Caco-2 (cell line): ENCODE measurements at places on chromosomes 2 and 18.

- H3K27me3 ChIP-seq, result no peaks in the 10 kb centered on the region
Measured at GRCh38 chr18:79637921-79638909, 41.4 kb upstream of the CTDP1 start.

GRCh38 chr2:145088756-145089155, 568.8 kb upstream of the ZEB2 start:
- no peak overlapping the region for H3K4me3 ChIP-seq
- no peak overlapping the region for H3K27ac ChIP-seq
- DNase-seq, result no peak
- H3K36me3 ChIP-seq, result no peaks in the 10 kb centered on the region

GRCh38 chr18:24208270-24209035, 69.6 kb downstream of the CABYR start:
- no peak for DNase-seq
- H3K4me3 ChIP-seq, result no peak overlapping the region
- H3K27ac ChIP-seq, result no peak overlapping the region
- no peaks in the 10 kb centered on the region for H3K4me1 ChIP-seq

- no peak overlapping the region for H3K27ac ChIP-seq
- no peak overlapping the region for H3K4me3 ChIP-seq
- no peaks in the 10 kb centered on the region for H3K36me3 ChIP-seq
- no peak for DNase-seq
- H3K27me3 ChIP-seq, result no peaks in the 10 kb centered on the region
Measured at GRCh38 chr2:53130441-53130943, 637.1 kb upstream of the CHAC2 start.

GRCh38 chr18:11042247-11042646, 107.1 kb downstream of the PIEZO2 start:
- H3K36me3 ChIP-seq, result no peaks in the 10 kb centered on the region
- H3K4me3 ChIP-seq, result no peak overlapping the region
- no peak overlapping the region for H3K27ac ChIP-seq
- no peak for DNase-seq
- no peaks in the 10 kb centered on the region for H3K27me3 ChIP-seq

DNA sequence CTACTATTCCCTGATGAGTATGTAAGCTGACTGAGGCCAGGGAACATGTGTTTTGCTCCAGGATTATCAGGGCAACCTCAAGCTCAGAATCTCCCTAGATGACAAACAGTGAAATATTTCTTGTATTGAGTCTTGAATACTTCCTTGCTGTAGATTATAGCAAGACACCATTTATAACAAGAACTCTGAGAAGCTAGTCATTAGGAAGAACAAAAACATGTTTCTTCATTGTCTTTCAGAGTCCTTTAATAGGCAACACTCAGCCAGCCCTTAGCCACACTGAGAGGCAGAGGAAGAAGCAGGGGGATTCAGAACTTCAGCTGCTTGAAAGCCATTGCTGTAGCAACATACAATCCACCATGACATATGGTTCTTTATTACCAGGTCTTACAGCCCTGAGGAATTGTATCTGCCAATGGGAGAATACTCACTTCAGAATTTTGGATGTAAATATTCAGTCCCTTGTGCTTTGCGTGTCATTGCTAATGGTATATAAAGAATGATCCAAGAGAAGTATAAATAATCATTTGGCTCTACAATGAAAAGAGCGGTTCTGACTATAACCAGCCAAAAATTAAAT, 117.5 kb upstream of the NCKAP5 start:
- H3K36me3 ChIP-seq, result no peaks in the 10 kb centered on the region
- no peak overlapping the region for H3K4me3 ChIP-seq
- no peak for DNase-seq
- H3K4me1 ChIP-seq, result no peaks in the 10 kb centered on the region
- H3K27ac ChIP-seq, result no peak overlapping the region
- H3K27me3 ChIP-seq, result 0 out of 2 replicates have a peak, but pooled peaks cover 1% of the 10 kb centered on the region

GRCh38 chr18:79927607-79928562, 23.6 kb downstream of the SLC66A2 start:
- no peak overlapping the region for H3K27ac ChIP-seq
- no peaks in the 10 kb centered on the region for H3K27me3 ChIP-seq
- no peak for DNase-seq
- no peak overlapping the region for H3K4me3 ChIP-seq
- H3K36me3 ChIP-seq, result peaks cover 2% of the 10 kb centered on the region

DNA sequence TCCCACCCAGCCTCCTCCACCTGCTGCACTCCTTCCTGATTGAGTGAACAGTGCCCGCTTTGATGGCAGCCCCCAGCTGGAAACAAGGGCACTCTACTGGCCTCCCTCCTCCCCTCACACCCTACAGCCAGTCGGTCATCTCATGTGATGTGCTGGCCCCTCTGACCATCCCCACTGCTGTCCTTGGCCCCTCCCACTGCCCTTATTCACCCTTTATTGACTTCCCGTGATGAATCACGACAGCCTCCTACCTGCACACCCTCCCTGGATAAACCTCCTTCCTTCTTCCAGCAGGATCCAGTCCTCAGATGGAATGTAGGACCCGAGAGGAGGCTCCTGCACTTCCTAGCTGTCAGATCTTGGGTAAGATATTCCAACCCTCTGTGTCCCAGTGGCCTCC, 186.5 kb upstream of the SH3BP4 start:
- H3K4me1 ChIP-seq, result no peaks in the 10 kb centered on the region
- H3K27ac ChIP-seq, result no peak overlapping the region
- DNase-seq, result no peak
- H3K36me3 ChIP-seq, result no peaks in the 10 kb centered on the region
- H3K27me3 ChIP-seq, result no peaks in the 10 kb centered on the region

GRCh38 chr18:10036479-10036878, 122.7 kb downstream of the VAPA start:
- H3K4me1 ChIP-seq, result peaks cover 12% of the 10 kb centered on the region
- no peak overlapping the region for H3K27ac ChIP-seq
- no peak overlapping the region for H3K4me3 ChIP-seq
- DNase-seq, result no peak

DNA sequence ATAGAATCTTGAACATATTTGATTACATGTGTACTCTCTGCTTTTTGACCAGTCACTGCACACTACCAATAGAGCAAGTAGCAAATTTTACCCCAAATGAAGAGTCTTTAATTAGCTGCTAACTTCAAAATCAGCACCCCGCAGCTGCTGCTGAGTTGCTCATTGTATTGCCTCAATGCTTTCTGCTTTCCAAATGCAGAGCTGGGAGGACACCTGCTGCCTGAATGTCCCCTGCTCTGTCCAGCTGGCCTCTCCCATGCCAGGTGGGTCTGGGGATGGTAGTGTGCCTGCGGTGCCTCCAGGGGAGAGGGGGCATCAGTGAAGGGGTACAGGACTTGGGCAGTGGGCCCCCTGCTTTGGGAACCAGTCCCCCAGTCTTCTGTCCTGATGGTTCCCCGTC, 184.8 kb downstream of the PRKCE start:
- H3K36me3 ChIP-seq, result no peaks in the 10 kb centered on the region
- DNase-seq, result no peak
- H3K27ac ChIP-seq, result no peak overlapping the region
- H3K4me3 ChIP-seq, result no peak overlapping the region
- H3K4me1 ChIP-seq, result no peaks in the 10 kb centered on the region

DNA sequence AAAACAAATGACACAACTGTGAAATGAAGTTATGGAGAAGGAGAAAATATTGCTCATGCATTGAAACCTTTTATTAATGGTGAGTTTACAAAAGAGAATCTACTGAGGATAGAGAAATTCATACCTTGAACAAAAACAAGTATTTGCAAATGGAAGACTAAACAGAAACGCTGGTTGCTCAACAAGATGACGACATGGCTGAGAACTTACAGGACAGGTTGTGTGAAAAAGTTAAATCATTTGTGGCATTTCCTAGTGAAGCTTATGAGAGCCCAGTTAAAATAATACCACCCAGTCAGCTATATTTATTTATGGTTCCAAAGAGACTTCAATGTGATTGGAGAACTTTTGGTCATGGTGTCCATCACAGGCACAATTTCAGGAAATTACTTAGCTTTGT, 148.6 kb upstream of the PKDCC start:
- H3K27ac ChIP-seq, result peak overlapping the region; percentile 50
- DNase-seq, result peak; percentile 63
- no peak overlapping the region for H3K4me3 ChIP-seq
- peaks cover 30% of the 10 kb centered on the region for H3K4me1 ChIP-seq
- H3K36me3 ChIP-seq, result no peaks in the 10 kb centered on the region
- no peaks in the 10 kb centered on the region for H3K27me3 ChIP-seq

- no peaks in the 10 kb centered on the region for H3K27me3 ChIP-seq
- DNase-seq, result no peak
- no peaks in the 10 kb centered on the region for H3K4me1 ChIP-seq
- no peak overlapping the region for H3K4me3 ChIP-seq
- H3K27ac ChIP-seq, result no peak overlapping the region
- no peaks in the 10 kb centered on the region for H3K36me3 ChIP-seq
Measured at GRCh38 chr2:154392256-154392655, 306.2 kb upstream of the KCNJ3 start.

GRCh38 chr2:12052796-12053195, 306.4 kb downstream of the LPIN1 start:
- no peaks in the 10 kb centered on the region for H3K36me3 ChIP-seq
- H3K4me1 ChIP-seq, result no peaks in the 10 kb centered on the region
- no peak for DNase-seq
